ENCODE measurements at places on chromosomes 5 and 9.

DNA sequence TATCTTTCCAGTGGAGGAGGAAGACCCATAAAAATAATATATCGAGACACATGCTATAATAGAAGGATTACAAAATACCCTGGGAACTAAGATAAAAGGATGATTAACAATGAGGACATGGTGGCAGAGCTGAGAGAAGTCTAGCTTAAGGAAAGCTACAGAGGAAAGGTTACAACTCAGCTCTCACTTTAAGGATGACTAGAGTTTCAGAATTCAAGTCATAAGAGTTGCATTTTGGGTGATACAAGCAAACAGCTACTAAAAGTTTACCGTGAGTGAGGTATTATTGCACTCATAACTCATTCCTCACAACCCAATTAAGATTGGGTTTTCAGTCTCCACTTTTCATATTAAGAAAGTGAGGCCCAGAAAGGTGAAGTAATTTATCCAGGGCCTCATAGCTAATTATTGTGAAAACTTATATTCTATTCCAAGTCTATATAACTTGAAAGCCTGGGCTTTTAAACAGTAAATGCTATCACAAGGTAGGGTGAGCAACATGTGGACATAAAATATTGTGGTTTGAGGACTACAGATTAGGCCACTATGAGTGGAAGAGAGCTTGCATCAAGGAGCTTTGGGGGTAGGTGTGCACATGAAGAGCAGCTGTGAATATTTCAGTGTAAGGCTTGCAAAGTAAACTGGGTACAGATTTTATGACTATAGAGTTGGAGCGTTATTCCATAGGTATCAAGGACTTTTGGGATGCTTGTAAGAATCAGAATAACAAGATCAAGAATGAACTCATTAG is 28.0 kb downstream of the JAKMIP2 start:
- no peak for DNase-seq

DNA sequence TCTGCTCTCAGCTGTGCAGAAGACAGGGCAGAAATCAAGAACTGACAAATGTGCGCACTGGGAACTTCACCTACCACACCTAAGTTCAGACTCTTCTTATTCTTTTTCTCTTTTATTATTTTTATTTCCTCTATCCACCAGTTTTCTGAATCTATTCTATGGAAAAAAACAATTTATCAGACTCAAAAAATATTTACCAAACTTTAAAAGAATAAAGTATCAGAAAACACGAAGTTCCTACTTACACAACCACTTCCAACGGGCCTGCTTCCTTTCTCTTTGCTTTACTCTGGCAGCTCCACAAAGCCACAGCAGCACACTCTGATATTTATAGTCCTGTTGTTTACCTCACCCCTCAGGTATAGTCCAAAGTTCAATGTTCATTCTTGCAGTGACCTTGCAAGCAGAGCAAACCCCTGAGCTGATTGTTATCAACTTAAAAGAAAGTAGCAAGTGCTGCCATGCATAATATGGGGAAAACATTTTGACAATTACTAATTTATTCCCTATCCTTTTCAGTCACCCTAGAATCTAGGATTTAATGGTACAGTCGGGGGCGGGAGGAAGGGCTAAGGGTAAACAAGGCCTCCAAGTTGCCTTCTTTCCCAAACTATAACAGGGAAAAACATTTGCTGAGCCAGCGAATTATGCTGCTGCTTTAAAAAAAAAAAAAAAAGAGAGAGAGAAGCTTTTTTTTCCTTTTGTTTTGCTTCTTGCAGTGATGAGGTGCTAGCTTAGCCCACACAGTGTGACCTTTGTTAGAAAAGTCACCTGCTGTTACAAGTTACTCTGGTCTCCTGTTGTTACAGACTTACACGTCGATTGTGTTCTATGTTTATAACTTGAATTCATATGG is at the start of gene SELENOP:
Gene SELENOP, minus strand, starts transcription at position 302 of the 856 bp plus-strand sequence. CDS start 3,539 bp downstream, outside the sequence.
- peak; percentile 61 for DNase-seq

- DNase-seq, result no peak
Measured at GRCh38 chr5:89016741-89017303, 133.8 kb upstream of the MEF2C start.

DNA sequence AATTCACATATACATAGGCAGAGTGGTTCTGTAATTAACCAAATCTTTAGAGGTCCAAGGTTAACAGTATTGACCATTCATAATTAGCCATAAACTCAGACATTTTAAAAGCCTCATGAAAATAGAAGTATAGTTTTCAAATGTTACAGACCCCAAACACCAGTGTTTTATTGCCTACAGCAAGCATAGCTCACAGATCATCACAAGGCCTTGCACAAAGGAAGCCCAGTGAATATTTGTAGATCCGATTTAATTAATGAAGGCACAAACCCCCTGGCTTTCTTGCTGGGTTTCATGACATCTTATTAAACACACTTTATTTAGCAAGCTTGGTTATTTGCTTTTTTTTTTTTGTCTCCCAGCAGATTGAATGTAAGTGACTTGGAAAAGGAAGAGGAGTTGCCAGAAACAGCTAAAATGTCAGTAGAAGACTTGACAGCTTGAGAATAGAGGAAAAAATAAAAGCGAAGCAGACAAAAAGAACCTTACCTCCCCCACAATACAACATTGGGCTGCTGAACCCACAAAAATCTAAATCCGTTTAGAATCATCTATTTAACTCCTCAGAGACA is 283.9 kb upstream of the TNC start:
- DNase-seq, result no peak

DNA sequence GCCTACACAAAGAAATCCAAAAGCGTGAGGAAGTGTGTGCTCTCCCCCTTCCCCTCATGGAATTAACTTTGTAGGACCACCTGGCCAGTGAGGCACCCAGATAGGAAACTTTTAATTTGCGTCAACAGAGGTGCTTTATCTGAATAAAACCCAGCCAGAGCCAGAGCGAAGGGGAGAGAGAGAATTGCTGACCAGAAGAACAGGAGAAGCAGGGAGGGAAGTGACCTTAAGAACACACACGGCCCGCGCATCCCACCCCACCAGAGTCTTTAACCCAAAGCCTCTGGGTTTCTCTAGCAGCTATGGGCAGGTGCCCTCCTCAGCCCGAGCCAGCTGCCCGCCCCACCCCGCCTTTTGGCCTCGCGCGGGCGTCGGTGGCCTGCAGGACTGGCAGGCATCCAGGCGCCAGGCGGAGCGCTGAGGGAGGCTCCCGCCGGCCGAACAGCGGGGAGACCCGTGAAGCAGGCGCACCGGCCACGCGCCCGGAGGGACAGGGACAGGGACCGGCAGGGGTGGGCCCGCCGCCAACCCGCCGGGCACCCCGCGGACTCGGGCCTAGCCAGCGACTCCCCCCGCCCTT is 580 bp downstream of the ERAP1 start:
- DNase-seq, result no peak

GRCh38 chr5:142796492-142797109 is 26.4 kb downstream of the ARHGAP26 start:
- DNase-seq, result no peak

DNA sequence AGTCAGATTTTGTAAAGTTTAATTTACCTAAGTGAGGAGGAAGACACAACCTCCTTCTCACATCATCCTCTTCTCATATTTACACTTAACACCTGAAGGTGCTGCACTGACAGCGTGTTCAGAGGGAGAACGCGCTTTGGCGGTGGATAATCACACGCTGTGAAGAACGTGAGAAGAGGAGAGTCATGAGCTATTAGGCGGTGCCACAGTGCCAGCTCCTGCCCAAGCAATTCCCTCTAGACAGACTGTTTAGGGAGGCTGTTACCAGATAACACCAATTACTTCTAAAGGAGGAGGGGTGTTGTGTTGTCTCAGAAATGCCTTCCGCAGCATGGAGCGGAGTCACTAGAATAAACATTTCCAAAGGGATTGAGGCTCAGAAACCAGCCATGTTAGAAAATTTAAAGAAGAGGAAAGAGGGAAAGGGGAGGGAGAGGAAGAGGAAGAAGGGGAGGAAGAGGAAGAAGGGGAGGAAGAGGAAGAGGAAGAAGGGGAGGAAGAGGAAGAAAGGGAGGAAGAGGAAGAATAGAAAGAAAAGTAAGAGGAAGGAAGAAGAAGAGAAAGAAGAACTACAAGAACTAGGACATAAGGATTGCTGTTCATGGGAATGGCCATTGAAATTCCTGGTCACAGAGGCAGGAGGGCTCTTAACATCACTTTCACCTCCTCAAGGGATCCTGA is 37.3 kb upstream of the WWC1 start:
- no peak for DNase-seq

GRCh38 chr5:31412324-31412723 is 119.6 kb downstream of the DROSHA start:
- DNase-seq, result no peak

DNA sequence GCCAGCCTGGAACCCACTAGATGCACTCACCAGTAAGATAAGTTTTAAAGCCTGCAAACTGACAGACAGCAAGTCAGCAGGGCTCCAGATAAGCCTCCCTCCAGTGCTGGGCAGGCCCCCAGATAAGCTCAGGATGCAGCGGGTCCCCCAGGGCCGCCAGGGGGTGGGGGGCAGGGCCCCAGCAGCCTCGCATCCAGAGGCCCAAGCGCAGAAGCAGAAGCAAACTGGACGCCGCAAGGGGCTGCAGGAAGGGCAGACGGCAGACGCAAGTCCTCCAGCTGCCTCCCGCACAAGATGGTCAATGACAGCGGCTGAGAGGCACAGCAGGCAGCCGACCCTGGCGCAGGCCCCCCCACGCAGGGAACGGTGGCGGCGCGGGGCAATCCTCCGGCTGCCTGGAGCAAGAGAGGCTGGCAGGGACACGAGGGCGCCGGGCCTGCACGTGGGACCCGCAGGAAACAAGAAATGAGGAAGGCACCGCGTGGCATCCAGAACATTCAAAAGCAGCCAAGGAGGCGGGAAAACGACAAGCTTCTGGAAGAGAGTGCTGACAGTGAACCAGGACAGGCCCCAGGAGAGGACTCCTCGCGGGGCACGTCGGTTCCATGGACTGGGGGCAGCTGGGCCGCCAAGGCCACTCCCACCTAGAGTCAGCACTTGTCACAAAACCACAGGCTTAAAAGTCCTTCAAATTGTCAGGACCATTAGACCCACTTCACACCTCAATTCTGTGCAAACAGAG is 49.8 kb downstream of the ROR2 start:
- no peak for DNase-seq

- no peak for DNase-seq
Measured at GRCh38 chr5:33894566-33894965, 2.8 kb upstream of the ADAMTS12 start.

DNA sequence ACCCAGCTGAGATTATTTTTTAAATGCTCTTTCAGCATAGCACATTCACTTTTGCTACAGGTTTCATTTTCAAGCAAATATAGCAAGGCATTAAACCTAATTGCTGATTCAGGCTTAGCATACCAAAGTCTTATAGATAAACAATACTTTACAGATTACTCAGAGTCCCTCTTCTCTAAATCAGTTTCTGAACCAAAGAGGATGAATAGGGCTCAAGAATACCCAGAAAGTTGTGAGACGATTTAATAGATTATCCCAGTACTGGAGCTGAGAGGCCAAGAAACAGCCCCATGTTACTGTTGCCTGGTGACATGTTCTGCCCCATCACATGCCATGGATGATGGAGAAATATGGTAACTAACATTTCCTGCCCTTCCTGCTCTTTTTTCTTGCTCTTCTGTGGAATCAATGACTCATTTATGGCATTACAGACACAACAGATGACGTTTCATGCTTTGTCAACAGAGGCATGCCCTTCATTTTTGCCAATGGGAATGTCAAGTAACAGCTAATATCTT is 18.1 kb upstream of the SSBP2 start:
- no peak for DNase-seq

DNA sequence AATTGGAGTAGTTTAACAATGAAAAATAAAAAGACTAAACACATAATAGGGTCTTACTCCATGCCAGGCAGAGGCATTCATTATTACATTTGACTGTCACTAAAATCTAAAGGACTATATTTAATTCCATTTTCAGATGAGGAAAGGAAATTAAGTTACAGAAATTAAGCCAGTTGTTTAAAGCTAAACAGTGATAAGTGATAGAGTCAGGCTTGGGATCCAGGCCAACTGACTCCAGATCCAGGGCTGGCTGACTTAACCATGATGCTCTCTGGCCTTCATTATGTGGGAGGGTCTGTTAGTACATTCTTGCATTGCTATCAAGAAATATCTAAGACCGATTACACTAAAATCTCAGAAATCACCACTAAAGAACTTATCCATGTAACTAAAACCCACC is 107.2 kb downstream of the ARHGEF28 start:
- no peak for DNase-seq

GRCh38 chr9:90818279-90818678 is 16.7 kb downstream of the SYK start:
- DNase-seq, result no peak

GRCh38 chr5:38338455-38338854 is 80.1 kb downstream of the EGFLAM start:
- no peak for DNase-seq

- DNase-seq, result no peak
Measured at GRCh38 chr5:100838048-100838473, 65.0 kb downstream of the ST8SIA4 start.

DNA sequence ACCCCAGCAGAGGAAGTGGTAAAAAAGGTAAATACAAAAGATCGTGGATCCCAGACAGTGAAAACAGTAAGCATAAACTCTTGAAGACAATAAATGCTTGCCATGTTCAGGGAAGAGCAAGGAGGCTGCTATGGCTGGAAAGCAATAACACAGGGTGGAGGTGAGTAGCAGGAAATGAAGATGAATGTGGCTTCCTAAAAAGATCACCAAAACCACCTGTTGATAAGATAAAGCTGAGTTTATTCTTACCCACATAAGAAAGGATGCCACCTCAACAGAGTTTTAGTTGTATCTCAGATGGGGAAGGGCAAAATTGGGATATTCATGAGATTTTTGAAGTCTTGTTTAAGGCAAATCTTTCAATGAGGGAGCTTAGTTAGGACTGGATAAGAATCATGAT is 273.3 kb downstream of the MSX2 start:
- DNase-seq, result no peak

DNA sequence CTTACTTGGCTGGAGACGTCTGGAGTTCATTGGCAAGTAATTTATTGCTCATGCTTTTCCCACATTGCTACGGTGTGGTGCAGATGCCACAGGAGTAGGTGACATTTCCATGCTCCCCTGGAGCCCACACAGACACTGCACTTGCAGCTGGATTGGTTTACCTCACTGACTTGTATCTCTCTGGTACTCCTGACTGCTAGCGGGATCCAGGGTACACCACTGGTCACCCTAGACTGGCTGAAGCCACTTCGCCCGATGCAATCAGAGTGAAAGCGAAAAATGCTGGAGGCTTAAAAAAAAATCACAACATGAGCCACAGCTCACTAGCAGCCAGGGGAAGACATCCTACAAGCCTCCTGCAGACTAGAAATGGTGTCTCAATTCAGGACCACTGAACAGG is 32.6 kb upstream of the SLIT3 start:
- DNase-seq, result no peak
